NCI-H524 (cell line): ENCODE measurements at places on chromosomes 16 and 17.
A peak's percentile ranks its signal among the peaks of the same experiment; 100 is the strongest.

DNA sequence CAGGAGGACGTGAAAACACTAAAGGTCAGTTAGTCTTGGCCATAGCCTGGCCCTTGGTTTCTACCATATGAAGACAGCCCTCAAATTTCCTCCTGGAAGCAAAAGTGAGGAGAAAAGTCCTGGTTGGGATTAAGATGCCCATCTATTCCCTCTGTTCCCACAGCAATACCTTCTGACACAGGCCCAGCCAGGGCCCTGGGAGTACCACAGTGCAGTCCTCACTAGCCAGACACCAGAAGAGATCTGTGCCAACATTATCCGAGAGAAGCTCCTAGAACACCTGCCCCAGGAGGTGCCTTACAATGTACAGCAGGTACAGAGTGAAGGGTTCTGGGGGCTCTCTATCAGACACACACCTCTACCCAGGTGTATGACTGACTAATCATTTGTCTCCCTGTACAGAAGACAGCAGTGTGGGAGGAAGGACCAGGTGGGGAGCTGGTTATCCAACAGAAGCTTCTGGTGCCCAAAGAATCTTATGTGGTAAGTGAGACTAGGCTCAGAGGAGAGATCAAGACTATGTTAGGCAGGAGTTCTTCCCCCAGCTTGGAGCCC is 4.1 kb downstream of the ERAL1 start:
- no peak for DNase-seq

DNA sequence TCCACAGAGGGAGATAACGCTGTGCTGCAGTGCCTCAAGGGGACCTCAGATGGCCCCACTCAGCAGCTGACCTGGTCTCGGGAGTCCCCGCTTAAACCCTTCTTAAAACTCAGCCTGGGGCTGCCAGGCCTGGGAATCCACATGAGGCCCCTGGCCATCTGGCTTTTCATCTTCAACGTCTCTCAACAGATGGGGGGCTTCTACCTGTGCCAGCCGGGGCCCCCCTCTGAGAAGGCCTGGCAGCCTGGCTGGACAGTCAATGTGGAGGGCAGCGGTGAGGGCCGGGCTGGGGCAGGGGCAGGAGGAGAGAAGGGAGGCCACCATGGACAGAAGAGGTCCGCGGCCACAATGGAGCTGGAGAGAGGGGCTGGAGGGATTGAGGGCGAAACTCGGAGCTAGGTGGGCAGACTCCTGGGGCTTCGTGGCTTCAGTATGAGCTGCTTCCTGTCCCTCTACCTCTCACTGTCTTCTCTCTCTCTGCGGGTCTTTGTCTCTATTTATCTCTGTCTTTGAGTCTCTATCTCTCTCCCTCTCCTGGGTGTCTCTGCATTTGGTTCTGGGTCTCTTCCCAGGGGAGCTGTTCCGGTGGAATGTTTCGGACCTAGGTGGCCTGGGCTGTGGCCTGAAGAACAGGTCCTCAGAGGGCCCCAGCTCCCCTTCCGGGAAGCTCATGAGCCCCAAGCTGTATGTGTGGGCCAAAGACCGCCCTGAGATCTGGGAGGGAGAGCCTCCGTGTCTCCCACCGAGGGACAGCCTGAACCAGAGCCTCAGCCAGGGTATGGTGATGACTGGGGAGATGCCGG is 769 bp downstream of the CD19 start:
- DNase-seq: peak; percentile 92

- no peak for DNase-seq
Observed at GRCh38 chr17:19321481-19322128, 40.9 kb downstream of the B9D1 start.

- DNase-seq: no peak
Observed at GRCh38 chr16:21598701-21599121, 666 bp upstream of the METTL9 start.

DNA sequence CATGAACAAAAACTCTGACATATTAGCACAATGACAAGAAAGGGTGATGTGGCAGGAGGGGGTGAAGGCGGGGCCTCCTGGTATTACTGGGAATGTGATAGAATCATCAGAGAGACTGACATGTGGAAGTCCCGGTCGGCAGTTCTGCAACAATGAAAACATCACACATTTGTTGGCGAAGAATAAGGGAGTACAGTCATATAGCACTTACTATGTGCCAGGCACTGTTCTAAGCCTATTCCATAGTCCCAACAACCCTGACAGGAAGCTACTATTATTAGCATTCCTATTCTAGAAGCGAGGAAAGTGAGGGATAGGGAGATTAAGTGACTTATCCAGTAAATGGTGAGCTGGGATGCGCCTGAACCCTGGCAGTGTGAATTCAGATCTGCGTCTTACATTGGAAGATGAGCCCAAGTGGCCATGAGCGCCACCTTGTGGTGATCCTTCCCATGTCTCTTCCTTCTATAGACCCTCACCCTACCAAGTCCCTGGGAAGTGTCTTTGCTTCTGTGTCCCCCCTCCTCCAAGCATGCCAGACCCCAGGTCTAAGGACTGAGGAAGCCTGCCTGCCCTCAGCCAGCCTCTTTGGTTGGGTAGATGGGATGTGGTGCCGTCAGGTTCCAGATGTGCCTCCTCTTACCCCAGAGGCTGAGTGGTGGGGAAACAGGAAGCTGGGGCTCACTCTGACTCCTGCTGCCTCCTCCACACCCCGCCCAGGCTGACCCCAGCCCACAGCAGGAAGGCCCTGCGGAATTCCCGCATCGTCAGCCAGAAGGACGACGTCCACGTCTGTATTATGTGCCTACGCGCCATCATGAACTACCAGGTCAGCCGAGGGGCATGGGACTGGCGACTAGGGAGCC is 14.0 kb downstream of the FMNL1 start:
- DNase-seq: peak; percentile 57

DNA sequence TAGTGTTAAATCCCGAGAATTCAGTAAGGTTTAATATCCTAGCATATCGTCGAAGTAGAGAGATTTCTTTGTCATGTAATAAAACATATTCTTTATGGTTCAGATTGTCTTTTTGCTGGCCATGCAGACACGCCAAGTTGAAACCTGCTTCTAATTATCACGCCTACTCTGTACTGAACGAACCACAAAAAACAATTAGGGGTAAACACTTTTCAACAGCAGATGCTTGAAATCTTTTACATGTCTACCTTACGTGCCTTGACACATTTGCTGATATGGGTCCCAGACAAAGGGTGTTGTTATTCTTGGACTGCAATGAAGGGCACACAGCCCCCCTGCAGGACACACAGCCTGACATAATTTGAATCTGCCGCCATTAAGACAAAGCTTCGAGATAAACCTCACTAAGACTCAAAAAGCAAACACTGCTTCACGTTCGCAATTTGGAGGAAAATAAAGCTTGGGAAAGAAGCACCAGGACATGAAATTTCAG is 13.3 kb downstream of the WIPI1 start:
- DNase-seq: no peak

DNA sequence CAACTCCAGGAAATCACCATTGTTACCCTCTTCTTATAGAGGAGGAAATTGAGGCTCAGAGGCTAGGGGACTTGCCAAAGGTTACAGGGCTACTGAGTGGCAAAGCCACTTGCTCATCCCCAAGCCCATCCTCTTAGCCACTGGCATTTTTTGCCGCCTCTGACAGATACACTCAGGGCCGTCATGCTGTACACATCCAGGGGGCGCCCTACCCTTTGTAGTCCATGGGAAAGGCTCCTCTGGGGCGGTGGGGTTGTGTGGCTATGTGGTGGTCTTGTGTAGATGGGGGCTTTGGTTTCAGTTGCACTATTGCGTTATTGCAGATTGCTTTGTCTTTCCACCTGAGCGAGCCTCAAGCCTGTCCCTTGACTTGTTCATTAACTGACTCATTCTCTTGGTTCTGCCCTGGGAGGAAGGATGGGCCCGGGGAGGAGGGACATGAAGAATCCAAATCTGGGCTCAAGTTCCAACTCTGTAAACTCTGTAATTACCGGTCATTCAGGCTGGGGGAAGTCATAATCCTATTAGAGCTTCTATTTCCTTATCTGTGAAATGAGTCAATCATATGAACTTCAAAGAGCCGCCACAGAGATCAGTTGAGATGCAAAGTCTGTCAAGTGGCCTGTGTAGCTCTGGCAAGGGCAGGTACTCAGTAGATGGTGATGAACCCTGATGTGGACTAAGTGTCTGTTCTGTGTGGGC is 2.8 kb downstream of the NOS2 start:
- DNase-seq: no peak

GRCh38 chr17:46896991-46897390 is 26.0 kb upstream of the GOSR2 start:
- DNase-seq: no peak

DNA sequence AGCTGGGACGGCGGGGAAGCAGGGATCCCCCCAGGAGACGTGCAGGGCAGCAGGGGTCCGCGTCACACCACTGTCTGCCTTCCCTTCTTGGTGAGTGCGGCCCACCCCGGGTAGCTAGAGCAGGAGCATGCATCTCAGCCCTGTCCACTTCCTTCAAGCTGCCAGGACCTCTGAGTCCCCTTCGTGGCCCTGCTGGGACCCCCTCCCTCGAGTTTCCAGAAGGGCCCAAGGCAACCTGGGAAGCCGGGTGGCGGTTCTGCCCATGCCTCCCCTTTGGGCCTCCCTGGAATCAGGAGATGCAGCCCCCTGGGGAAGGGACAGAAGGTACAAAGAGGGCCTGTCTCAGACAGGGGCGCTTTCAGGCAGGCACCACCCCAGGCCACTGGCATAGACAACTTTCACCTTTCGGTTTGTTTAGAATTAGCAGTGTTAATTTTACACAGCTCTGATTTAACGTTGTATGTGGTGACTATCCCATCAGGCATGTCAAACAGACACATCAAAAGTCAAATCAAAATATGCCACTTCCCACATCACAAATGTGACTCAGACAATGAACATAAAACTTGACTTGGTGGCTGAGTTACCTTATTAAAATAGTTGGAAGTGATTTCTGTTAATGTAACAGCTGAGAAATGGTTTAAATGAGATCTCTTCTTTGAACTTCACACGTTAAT is 94.5 kb upstream of the METRNL start:
- DNase-seq: no peak

DNA sequence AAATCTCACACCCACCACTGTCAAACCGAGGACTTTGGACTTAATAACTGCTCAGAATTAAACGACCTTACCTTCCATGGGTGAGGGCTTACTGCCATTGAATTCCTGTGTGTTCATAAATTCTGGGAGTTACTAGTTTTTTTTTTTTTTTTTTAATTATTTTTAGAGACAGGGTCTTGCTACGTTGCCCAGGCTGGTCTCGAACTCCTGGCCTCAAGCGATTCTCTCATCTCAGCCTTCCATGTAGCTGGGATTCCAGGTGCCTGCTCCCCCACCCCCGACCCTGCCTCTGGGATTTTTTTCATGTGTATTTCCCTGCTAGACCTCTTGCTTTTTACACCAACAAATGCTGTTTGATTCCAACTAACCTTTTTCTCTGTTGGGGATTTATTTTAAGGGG is 14.9 kb upstream of the CD300A start:
- no peak for DNase-seq

DNA sequence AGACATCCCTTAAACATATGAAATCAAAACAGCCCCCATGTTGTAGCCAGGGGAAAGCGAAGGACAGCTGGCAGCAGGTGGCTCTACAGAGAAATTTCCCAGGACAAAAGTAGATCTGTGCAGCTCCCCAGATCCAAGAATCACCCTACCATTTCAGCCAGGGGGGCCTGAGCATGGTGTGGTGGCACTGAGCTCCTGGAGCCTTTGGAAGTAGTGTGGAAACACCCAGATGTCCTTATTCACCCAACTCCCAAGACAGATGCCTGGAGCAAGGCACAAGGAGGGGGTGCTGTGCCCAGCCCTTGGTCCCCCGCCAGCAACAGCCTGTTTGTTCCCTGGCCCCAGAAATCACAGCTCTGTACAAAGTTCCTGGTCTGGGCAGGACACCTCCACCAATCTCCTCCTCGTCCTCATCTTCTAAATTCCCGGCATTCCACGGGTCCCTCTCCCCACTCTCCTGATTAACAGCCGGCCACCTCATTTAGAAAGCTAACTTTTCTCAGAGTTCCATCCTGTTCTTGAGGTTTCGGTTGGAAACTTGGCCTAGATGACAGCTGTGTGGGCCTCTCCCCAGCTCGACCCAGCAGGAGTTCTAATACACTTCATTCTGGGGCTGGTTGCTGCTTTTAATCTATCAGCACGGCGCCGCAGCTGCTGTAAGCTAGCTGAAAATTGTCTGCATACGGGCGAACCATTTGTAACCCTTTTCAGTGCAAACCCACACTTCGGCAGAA is 191.1 kb downstream of the C16orf78 start:
- peak; percentile 80 for DNase-seq

DNA sequence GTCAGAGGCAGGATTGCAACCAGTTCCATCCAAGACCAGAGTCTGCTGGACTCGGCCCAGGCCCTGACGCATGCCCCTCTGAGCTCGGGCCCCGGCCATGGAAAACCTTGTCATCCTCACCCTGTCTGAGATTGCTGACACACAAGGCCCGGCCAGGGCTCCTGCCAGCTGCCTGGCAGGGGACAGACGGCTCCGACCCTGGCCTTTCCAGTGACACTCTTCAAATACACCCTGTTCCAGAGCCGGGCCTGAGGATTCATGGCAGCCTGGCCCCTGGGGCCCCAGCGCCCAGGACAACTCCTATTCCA is 3.2 kb upstream of the PABPN1L start:
- DNase-seq: no peak

DNA sequence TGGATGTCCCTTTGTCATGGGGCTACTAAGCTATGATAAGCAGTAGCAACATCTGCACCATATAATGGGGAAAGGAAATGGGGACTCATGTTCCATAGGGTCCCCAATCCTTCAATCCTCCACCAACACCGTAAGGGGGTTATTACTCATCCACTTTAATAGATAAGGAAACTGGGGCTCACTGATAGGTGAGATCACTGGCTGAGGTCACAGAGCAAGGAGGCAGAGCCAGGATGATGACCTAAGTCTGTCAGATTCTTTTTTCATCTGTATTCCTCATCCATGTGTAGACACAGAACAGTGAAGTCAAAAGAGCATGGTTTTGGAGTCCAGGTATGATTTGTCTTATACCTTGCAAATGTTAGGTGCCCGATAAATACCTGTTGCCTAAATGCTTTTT is 10.5 kb upstream of the ADAMTS18 start:
- no peak for DNase-seq

DNA sequence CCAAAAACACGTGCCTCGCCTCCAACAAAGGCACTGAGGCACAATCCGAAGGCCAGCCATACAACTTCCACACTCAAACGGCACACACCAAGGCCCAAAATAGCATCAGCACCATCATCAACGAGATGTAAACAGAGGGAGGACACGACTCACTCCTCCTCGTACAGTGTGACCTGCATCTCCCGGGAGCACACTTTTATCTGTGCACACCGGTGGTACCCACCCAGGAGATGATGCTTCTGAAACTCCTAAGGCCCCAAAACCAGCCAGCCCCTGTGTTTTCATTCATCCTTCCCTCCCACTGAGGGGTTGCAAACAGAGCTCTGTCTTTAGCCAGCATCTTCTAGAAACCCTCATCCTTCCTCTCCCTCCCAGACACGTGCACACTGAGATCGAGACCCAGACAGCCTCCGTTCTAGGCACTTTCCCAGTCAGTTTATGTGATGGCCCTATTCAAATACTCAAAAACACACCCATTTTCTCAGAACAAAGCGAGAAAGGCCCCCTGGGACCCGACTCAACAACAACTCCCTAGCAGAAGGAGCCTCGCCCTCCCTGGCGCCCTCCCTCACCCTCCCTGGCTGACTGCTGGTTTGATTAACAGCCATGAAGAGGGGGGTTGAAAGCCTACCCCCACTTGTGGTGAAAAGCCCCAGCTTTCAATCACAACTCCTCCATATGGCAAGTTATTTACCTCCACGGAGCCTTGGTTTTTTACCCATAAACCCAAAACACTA is 76.3 kb downstream of the GAS7 start:
- peak; percentile 91 for DNase-seq

- no peak for DNase-seq
Observed at GRCh38 chr17:37736428-37736827, 8.4 kb downstream of the HNF1B start.
